ENCODE measurements at places on chromosomes 13 and 19.

- no peak for DNase-seq
Observed at GRCh38 chr13:43567608-43568007, 219.2 kb downstream of the ENOX1 start.

DNA sequence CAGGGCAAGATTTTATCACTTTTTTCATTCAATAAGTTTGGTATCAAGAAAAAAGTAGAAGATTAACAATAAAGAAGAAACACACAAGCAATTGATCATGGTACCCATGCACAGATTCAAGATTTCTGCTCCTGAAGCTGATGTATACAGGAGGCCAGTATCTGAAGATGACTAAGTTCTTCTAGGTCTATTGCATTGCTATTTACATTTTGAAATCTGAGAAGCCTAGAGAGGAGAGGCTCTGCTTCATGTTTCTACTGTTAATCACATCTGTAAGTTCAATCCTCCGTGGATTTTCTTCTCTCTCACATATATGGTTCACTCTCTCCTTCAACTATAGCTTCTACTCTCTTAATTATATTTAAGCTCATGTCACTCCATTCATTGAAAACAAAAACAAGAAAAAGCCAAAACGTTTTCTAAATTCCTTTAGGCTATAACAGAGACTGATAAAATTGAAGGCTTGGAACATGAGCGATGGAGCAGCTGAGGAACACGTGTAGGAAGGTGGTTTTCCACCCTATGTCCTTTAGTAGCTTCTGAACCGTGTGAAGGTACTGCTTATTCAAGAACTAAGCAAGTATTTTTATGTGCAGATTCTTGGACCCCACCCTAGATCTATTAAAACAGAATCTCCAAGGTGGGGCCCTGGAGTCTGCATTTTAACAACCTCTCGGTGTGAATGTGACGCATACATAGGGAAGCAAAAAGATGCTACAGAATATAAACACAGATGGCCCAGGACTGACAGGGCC lies 198.2 kb downstream of the EFNB2 start:
- no peak for DNase-seq

DNA sequence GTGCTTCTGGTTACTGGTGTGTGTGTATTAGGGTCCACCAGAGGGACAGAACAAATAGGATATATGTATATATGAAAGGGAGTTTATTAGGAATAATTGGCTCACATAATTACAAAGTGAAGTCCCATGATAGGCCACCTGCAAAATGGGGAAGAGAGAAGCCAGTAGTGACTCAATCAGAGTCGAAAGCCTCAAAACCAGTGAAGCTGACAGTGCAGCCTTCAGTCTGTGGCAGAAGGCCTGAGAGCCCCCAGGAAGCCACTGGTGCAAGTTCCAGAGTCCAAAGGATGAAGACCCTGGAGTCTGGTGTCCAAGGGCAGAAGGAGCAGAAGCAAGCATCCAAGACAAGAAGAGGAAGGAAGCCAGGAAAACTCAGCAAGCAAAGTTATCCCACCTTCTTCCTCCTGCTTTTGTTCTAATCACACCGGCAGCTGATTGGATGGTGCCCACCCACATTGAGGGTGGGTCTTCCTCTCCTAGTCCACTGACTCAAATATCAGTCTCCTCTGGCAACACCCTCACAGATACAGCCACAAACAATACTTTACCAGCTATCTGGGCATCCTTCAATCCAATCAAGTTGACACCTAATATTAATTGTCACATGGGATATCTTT lies 21.7 kb upstream of the SCEL start:
- DNase-seq: no peak

DNA sequence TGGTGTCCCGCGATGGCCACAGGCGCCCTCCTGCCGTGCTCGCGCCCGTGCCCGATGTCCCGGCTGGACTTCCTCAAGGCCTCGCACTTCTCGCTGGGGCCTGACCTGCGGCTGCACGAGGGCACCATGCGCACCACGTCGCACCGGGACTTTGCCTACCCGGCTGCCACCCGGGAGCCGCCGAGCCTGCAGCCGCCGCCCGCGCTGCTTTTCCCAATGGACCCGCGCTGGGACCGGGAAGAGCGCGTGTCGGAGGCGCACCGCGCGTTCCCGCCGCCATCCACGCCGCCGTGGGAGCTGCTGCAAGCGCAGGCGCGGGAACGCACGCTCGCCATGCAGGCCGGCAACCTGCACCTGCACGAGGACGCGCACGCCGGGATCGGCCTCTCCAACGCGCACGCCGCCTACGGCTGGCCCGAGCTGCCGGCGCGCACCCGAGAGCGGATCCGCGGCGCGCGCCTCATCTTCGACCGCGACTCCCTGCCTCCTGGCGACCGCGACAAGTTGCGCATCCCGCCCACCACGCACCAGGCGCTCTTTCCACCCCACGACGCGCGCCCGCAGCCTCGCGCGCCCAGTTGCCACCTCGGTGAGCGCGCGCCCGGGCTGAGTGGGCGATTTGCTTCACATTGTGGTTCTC lies 12.1 kb upstream of the PEX11G start:
- no peak for DNase-seq

GRCh38 chr13:110920038-110920437 lies 5.2 kb upstream of the ANKRD10 start:
- DNase-seq: no peak

GRCh38 chr13:27395007-27395510 lies 29.4 kb upstream of the GTF3A start:
- no peak for DNase-seq

DNA sequence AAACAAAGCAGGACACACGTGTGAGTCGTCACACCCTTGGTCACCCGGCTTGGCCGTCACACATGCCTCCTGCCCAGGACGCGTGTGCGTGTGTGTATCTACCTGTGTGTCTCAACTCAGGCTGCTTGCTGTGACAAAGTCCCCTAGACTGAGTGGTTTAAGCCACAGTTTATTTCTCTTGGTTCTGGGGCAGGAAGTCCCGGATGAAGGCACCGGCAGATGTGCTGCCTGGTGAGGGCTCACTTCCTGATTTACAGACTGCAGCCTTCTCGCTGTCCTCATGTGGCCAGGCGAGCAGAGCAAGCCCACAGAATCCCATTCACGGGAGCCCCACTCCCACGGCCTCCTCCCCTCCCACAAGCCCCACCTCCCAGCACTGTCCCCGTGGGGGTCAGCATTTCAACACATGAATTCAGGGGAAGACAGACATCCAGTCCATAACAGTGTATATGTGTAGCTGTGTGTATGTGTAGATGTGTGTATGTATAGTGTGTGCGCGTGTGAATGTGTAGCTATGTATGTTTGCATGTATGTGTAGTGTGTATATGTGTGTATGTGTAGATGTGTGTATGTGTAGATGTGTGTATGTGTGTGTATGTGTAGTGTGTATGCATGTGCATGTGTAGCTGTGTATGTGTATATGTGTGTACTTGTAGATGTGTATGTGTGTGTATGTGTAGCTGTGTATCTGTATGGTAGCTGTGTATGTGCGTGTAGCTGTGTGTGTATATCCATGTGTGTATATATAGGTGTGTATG lies 51.5 kb downstream of the MCF2L start:
- peak; percentile 16 for DNase-seq

DNA sequence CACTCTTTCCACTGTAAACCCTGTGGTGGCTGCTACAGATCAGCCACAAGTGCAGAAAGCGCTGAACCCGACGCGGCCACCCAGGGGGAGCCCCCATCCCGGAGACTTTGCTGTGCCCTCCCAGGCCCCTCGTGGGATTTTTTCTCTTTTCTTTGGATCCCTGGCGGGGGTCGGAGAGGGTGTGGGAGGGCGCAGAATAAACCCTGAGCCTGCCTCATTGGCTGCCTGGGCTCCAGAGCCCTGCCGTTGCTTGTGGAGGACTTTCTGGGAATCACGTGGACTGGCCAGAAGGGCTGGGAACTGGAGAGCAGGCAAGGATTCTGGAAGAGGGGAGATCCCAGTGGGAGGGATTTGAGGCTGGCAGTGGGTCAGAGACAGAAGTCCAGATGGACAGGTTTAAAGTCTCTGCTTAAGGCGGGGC lies 24.9 kb downstream of the GADD45B start:
- peak; percentile 75 for DNase-seq

DNA sequence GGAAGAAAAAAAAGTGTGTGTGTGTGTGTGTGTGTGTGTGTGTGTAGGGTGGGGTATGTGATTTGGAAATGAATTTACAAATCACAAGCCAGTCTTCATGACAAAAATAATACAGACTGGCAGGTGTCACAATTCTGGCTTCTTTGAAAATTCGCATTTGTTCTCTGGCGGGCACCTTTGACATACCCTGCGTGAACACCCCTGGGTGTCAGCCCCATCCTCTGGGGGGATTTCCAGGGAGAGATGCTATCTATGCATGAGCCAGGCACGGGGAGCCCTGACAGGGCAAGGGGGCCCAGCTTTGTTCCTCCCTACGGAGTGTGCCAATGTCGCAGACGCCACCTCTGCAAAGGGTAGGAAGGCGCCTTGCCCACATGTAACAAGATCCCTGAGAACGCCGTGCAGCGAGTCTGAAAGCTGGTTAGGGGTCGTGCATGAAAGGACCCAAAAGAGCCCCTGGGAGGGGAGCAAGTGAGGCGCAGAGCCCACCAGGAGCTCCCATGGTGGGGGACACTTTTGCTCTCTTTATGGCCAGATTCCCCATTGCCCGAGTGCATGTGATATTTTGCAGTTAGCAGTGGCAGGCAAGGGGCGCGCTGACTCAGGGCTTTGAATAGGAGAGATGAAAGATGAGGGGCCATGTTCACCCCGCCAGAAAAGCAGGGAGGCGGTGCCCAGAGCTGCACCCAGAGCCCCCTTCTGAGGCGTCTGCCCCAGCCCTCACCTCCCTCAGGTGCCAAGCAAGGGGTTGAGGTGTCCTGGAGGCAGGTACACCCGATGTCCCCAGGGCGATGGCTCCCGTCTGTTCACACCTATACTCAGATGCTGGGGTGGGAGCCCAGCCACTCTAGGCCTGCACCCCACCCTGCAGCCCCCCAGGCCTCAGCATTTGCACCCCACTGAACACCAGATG lies 45.3 kb downstream of the KLF2 start:
- no peak for DNase-seq

GRCh38 chr13:113333076-113333475 lies 30.9 kb downstream of the GRTP1 start:
- no peak for DNase-seq

- no peak for DNase-seq
Observed at GRCh38 chr13:80618781-80619180, 277.9 kb upstream of the SPRY2 start.

DNA sequence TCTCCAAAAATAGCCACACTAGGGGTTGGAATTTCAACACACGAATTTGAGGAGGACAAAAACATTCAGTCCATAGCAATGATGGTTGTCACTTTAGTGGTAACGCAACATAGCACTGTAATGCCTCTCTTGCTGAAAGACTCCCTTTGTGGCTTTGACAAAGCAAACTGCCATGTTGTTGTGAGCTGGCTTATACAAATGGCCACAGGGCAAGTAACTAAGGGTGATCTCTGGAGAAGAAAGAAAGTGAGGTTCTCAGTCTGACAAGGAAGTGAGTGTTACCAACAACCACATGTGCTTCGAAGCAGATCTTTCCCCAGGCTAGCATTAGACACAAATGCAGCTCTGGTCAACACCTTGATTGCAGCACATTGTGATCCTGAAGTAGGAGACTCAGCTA lies 79.1 kb upstream of the PCDH17 start:
- no peak for DNase-seq

- no peak for DNase-seq
Observed at GRCh38 chr13:47294691-47295090, 397.8 kb upstream of the HTR2A start.

GRCh38 chr13:26660185-26660584 lies 100.4 kb downstream of the GPR12 start:
- DNase-seq: no peak

GRCh38 chr13:29801737-29802305 lies 48.6 kb downstream of the UBL3 start:
- DNase-seq: no peak

DNA sequence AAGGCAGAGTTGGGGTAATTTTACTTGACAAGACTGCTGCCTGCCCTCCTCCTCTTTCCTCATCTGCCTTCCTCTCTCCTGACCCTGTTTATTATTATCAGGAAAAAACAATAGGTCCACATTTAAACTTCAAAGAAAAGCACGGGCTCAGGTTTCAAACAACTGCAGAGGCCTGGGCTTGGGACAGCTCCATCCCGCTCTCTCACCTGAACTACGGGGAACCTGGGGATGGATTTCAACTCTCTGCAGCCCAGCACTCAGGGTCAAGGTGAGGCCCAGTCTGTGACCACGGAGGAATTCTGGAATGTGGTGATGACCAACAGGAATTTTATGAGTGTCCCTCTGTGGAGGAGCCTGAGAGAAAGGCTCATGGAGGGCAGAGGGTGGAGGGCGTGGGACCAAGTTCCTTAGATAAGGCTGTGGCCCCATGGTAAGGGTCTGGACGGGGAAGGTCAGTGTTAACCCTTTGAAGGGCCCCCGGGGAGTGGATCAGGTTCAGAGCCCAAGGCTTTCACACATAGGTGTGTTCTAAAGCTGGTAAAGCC lies 220.8 kb upstream of the MAB21L1 start:
- DNase-seq: no peak

DNA sequence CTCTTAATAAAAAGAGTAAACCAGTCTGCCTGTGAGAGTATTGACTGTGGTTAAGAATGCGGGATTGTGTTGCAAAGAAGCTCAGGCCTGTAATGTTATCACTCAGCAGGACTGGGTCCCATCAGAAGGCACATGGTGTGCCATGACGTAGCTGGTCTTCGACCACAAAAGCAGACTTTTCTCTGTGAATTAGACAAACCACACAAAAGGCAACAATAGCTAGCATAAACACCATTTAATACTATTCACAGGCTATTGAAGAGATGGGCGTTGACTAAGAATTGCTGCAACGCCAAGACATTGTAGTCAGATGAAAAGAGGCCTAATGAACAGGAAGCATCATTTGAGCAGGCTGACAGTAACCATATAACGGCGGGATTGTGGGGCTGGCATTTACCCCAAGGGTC lies 235.6 kb upstream of the SOX21 start:
- no peak for DNase-seq

DNA sequence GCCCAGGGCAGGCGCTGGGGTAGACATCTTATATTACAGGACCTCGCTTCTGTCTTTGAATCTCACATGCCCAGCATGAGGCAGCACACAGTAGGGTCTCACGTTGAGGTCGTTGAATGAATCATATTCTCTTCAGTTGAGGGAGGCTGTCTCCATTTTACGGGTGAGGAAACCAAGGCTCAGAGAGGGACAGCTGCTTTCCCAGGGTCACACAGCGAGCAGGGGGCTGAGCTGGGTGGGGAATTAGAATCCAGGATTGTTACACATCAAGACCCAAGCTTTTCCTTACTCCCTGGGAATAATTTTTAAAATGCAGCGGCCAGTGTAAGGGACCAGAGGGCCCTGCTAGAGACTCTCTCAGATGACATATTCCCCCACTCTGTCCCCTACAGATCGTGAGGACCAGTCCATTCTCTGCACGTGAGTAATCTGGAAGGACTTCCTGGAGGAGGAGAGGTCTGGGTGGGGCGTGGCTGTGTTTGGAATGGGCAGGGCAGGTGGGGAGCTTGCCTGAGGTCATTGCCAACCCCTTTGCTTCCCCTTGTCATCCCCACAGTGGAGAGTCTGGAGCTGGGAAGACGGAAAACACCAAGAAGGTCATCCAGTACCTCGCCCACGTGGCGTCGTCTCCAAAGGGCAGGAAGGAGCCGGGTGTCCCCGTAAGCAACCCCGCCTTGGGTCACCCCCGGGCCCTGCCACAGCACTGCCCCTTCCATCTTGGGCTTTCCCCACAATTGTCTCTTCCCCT lies 19.4 kb downstream of the MYH14 start:
- no peak for DNase-seq

- DNase-seq: no peak
Observed at GRCh38 chr19:56668676-56669075, 2.9 kb downstream of the ZNF835 start.

- DNase-seq: no peak
Observed at GRCh38 chr13:107838588-107839161, 376.7 kb downstream of the LIG4 start.

- DNase-seq: peak; percentile 95
Observed at GRCh38 chr19:50431343-50432220, 1.1 kb upstream of the MYBPC2 start.

All from upper lobe of left lung (tissue), 6 donors.